ENCODE measurements at places on chromosomes 12 and 14. TPM values are rescaled to one million over a fixed set of nuclear protein-coding genes. Genes with fewer than 3 reads are reported as not detected.

GRCh38 chr12:25864306-25865276 is 93.9 kb upstream of the RASSF8 start:
- DNase-seq, result no peak

DNA sequence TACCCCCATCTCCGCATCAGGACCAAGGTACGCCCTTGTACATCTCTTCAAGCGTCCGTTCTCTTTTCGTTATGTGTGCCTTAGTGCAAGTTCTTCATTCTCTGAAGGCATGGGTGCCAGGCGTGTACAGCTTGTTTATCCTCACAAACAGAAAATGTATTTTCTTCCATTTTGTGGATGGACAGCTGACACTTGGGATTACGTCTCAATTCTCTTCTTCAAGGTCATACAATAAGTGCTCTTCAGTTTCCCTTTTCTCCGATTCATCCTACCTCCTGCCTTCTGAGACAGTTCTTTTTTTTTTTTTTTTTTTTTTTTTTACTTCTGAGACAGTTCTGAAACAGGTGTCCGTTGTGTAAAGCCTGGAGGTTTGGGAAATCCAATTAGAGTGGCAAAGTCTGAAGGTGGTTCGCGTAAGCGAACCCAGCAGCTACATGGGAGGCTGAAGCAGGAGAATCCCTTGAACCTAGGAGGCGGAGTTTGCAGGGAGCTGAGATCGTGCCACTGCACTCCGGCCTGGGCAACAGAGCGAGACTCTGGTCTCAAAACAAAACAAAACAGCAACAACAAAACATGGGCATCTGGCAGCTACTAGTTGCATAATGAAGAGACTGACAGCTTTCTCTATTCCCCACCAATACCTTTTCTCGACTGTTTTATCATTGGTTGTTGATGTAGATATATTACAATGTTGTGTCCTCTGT is 734 bp downstream of the COX6A1 start:
- DNase-seq, result no peak

- DNase-seq, result no peak
These were observed 373.2 kb downstream of the BTG1 start for GRCh38 chr12:91772411-91772810.

DNA sequence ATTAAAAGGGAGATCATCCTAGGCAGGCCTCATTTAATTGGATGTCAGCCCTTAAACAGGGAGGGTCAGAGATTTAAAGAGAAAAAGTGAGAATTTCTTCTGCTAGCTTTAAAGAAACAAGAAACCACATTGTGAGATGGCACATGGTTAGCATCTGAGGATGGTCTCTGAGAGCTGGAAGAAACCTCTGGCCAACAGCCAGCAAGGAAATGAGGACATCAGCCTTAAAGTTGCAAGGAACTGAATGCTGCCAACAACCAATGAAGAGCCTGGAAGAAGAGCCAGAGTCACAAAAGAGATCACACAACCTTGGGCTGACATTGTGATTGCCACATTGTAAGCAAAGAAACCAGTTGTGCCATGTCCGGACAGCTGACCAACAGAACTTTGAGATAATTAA is 17.5 kb upstream of the FAR2 start:
- DNase-seq, result no peak

DNA sequence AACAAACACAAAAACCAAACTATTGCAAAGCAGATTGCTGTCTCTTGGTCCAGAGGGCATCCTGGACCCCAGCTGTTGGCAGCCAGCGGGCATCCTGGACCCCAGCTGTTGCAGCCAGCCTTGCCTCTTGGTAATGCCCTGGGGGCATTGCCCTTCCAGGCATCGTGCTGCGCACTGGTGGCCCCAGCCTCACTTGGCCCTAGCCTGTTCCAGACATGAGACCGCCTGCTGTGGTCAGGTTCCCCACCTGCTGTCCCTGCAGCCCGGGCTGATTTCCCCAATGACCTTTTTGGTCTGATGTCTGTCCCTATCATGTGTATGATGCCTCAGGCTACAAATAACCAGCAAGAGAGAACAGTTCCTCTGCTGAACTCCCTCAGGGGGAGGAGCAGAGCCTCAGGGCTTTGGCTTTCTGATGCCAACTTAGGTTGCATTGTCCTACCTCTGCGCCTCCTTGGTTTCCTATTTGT is 20.8 kb downstream of the MLXIP start:
- DNase-seq, result no peak

GRCh38 chr12:89525305-89525823 is 483 bp downstream of the POC1B start:
- DNase-seq, result peak; percentile 50

GRCh38 chr12:52873832-52874572 is 25.2 kb upstream of the KRT78 start:
- DNase-seq, result peak; percentile 21

DNA sequence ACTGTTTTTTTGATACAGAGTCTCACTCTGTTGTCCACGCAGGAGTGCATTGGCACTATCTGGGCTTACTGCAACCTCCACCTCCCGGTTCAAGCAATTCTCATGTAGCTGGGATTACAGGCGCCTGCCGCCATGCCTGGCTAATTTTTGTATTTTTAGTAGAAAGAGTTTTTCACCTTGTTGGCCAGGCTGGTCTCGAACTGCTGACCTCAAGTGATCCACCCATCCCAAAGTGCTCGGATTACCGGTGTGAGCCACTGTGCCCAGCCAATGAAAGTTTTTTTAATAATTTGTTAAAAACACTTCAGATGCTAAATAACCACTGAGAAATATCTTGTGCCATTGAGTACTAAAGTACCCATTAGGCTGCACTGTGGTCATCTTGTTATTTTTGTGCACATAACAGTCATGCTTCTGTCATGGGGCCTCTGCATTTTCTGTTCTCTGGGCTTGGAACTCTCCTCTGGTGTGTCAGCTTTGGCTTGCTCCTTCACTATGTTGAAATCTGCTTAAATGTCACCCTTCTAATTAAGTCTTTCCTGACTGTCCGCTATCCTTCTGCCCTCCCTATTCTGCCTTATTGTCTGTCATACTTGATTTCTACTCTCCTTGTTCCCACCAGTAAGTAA is 105.1 kb downstream of the KTN1 start:
- DNase-seq, result no peak

- no peak for DNase-seq
These were observed 1.7 kb upstream of the CHPT1 start for GRCh38 chr12:101695706-101696105.

DNA sequence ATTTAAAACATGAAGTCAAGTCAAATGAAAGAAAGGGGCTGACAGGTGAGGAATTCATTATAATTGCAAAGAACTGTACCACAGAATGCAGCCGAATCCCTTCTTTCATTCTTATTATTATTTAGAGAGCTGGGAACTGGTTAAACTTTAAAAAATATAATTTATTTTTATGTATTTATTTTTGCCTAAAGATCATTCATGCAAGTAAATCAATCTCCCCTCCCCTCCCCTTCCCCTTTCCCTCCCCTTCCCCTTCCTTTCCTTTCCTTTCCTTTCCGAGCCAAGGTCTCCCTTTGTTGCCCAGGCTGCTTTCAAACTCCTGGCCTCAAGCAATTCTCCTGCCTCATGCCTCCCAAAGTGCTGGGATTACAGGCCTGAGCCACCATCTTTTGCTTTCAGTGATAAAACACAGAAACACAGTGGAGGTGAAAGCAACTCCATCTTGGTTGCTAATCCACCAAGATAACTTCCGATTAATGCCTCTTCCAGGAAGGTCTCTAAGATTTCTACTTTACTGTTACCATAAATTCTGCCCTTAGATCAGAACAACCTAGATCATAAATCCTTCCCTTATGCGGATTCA is 6.0 kb upstream of the UBC start:
- no peak for DNase-seq

DNA sequence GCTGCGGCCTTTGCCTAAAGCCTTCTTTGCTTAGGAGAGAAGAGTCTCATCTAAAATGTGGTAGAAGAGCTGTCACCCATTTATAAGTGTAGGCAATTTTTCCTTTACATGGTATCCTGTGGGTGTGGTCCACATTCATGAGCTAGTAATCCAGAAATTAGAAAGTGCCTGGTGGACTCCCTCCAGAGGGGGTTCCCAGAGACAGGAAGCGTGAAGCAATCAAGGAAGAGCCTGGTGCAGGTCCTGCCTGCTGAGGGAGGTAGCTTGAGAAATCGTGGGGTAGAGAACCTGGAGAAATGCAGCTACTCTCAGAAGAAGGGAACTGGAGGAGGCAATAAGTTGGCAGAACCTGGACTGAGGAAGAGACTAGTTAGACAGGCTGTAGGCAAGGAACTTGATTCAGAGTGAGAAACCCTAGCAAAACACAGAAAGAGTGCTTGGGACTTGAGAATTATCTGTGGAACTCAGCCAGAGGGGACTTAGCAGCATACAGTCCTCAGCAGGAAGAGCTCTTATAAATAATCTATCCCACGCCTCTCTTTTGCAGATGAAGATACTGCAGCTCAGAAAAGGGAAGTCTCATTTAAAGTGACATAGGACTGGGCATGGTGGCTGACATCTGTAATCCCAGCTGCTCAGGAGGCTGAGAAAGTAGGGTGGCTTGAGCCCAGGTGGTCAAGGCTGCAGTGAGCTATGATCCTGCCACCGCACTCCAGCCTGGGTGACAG is 182.4 kb upstream of the CCND2 start:
- no peak for DNase-seq

GRCh38 chr14:102097441-102098135 is 10.7 kb upstream of the HSP90AA1 start:
- no peak for DNase-seq

GRCh38 chr12:122437656-122438121 is 15.2 kb upstream of the CLIP1 start:
- DNase-seq, result no peak

DNA sequence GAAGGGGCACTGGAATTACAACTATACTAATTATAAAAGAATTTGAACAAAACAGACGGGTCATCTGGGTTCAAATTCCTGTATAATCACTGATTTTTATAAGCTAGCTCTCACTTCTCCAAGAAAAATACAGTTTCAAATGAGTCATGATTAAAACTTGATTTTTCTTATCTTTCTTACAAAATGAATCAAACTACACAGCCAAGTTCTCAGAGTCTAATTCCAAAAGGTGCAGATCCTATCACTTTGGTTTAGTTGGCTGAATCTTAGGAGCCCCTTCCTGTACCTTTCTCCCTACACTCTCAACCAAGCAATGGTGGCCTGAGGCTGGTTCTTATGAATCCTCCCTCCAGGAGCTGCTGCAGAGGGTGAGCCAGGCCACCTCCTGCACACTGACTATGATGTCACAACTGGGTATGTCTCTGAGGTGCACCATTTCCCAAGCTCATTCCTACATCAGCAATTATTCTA is 43.8 kb upstream of the BMP4 start:
- DNase-seq, result no peak

GRCh38 chr12:109459247-109459646 is 17.9 kb downstream of the KCTD10 start:
- no peak for DNase-seq

GRCh38 chr12:57370072-57370471 is 60.8 kb downstream of the R3HDM2 start:
- DNase-seq, result no peak

DNA sequence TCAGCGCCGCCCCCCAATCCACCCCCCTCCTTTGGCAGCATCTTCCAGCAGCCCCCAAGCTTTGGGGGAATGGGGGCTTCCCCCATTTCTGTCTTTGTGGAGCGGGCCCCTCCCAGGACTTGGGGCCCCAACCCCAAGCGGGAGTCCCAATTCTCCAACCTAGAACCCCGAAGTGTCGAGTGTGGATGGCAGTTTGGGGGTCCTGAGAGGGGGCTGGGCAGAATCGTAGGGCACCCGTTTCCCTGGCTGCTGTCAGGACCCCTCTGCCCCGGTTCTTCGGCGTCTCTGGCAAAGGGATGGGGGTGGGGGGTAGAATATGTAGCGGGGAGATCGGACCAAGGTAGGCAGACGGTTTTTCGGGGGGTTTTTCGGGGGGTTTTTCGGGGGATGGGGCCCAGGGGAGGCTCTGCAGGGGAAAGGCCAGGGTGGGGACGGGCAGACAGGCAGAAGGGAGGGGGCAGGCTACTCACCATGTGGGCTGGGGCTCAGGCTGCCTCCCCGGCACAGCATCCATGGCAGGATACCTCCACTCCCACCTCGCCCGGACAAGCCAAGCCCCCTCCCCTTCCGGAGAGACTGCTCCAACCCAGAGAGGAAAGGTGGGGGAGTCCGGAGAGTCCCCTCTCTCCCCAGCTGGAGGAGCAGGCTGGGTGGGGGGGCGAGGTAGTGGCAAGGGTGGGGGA is 739 bp downstream of the JPH4 start:
- DNase-seq, result no peak

- no peak for DNase-seq
These were observed 607.5 kb downstream of the SLC6A15 start for GRCh38 chr12:84305144-84305543.

- DNase-seq, result no peak
These were observed 111.0 kb downstream of the BEGAIN start for GRCh38 chr14:100476012-100476822.

- no peak for DNase-seq
These were observed 72.9 kb upstream of the FOXN3 start for GRCh38 chr14:89489761-89490437.

DNA sequence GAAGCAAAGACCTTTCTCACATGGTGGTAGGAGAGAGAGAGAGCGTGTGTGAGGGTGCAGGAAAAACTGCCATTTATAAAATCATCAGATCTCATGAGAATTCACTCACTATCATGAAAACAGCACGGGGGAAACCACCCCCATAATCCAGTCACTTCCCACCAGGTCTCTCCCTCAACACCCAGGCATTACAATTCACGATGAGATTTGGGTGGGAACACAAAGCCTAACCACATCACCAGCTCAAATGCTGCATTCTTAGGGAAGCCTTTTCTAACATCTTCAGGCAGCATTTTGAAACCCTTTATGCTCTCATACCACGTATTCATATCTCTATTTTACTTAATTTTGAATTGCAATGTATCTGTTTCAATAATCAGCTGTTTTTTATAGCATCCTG is 165.9 kb downstream of the TMTC3 start:
- DNase-seq, result no peak

- DNase-seq, result no peak
These were observed 139.3 kb upstream of the PZP start for GRCh38 chr12:9347328-9348127.

GRCh38 chr14:63371033-63371432 is 52.3 kb upstream of the GPHB5 start:
- DNase-seq, result no peak

GRCh38 chr14:20278414-20278813 is 27.3 kb downstream of the TTC5 start:
- DNase-seq, result no peak

- no peak for DNase-seq
These were observed 25.8 kb upstream of the MSI1 start for GRCh38 chr12:120394483-120395367.

ZNF26 gene
- 15.4 TPM for polyA plus RNA-seq

POTEM gene
- polyA plus RNA-seq, result not detected

SDR9C7 gene
- polyA plus RNA-seq, result not detected

ACTR10 gene
- polyA plus RNA-seq, result 87.8 TPM

ADIPOR2 gene
- polyA plus RNA-seq, result 3.5 TPM

MORN3 gene
- 6.3 TPM for polyA plus RNA-seq

PTHLH gene
- not detected for polyA plus RNA-seq

LRRK2 gene
- polyA plus RNA-seq, result 0.10 TPM

DCP1B gene
- polyA plus RNA-seq, result 16.2 TPM

LALBA gene
- polyA plus RNA-seq, result not detected

CISTR gene
- not detected for polyA plus RNA-seq

RNASE1 gene
- polyA plus RNA-seq, result not detected
